Fibroblast of skin of abdomen (primary cell): ENCODE measurements at places on chromosomes 2 and 18.

DNA sequence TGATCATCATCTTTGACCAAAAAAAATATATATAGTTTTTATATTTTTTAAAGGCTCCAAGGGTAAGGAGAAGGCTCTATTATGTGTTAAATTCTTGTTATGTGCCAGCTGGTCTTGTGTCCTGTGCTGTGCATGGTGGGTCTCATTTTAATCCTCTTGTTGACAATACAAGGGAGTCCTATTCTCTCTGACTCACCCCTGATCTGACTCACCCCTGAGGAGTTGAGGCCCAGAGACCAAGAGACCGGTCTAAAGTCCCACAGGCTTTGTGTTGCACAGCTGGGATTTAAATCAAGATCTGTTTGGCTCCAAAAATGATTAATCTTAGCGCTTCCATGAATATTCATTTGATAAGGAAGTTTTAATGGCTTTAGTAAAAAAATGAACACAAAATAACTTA is 25.7 kb downstream of the MC2R start:
- DNase-seq, result no peak

DNA sequence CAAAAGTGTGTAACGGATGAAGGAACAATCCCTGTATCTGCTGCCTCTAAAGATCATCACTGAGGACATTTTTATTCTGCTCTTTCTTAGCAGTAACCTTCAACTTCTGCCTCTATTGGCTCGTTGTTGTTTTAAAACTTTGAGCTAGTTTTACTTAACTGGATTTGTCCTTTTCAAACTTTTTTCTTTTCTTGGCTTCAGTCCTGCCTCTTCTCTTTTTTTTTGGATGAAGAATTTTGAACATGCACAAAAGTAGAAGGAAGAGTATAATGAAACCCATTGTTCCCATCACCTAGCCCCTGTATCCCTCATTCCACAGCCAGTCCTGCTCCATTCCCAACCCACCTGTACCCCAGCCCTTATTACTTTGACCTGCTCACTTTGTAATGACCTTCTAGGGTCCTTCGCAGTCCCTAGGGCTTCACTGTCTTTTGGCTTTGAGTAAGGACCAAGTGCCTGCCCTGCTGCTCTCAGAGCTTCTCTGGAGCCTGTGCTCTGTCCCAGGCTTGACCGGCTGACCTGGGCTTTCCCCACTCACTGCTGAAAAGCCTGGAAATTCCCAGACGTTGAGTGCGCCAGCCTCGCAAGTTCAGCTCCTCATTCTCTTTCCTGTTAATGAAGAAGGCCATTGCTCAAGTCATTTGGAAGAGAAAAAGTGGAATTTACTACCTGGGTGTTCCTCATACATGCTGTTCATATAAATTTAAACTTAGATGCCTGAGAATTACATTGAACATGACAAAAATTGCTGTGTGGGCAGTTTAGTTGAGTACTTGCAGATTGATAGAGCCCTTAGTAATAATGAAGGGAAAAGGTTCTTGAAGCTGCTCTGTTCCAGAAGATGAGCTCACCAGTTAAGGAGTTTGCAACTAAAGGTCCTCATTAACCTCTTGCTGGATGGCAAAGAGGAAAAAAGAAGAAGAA is 149.3 kb upstream of the ALPP start:
- peak; percentile 37 for DNase-seq

GRCh38 chr18:9025091-9025838 is 77.2 kb upstream of the NDUFV2 start:
- DNase-seq, result peak; percentile 81

- DNase-seq, result no peak
Measured at GRCh38 chr2:157059036-157059435, 198.5 kb upstream of the GALNT5 start.

GRCh38 chr18:3972291-3972930 is 482.7 kb downstream of the DLGAP1 start:
- peak; percentile 18 for DNase-seq
